HEK293T (cell line): ENCODE measurements at places on chromosomes 7 and 10.

DNA sequence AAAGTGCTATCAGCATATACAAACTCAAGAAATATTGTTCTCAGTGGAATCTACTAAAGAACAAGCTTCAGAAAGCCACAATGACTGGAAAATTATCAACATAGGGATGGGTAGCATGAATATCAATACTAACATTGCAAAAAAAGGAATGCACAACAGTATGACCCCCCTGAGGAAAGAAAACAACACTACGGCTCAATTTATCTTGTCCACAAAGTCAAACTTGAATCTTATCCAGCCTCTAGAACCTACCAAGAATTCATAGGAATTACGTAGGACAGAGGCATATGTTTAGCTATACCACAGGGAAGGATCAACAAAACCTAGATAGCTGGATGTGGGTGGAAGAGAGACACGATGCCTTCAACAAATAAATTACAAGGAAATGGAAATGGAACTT is 54.6 kb downstream of the AGMO start:
- DNase-seq: no peak

DNA sequence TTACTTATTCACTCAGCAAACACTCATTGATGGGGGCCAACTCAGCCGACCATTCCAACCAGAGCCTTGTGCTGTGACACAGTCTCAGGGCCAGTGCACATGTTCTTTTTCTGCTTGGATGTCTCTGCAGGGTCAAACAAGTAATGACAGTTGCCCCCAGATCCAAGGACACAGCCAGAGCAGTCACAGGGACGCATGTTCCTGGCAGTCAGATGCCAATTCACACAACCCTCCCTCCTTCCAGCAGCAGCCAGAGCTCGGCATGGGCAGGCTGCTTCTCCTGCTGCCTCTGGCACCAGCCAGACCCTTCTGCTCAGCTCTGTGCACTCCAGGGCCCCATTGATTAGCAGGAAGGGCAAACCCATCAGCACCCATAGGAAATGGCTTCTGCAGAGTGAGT is 20.3 kb downstream of the DRGX start:
- DNase-seq: no peak

DNA sequence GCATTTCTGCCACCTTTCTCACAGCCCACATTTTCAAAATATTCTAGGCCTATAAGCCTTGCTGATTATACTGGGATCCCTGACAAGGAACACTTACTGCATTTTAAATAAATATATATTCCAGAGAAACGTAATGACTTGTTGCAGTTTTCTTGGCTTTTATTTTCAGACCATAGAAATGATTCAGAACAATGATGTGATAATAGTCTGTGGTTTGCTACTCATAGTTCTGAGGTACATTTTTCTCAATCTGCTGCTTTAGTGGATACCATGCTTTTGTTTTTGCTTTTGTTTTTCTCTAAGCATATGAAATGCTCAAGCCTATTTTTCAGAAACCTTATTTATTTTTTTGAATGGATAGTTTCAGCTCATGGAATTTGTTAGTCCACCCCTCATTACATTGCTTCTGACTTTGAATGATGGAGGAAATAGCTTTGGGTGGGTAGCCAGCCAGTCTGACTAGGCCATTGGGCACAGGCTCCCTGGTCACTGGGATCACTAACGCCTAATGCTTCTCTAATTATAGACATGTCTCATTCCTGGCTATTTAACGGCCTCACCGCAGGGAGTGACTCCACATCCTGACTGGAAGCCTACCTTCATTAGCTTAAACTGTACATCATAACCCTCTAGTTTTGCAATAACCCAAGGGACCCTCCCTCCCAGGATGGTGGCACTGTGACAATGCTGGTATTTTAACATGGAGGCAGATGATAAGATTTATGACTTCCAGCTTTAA is 66.1 kb downstream of the MBL2 start:
- no peak for DNase-seq

DNA sequence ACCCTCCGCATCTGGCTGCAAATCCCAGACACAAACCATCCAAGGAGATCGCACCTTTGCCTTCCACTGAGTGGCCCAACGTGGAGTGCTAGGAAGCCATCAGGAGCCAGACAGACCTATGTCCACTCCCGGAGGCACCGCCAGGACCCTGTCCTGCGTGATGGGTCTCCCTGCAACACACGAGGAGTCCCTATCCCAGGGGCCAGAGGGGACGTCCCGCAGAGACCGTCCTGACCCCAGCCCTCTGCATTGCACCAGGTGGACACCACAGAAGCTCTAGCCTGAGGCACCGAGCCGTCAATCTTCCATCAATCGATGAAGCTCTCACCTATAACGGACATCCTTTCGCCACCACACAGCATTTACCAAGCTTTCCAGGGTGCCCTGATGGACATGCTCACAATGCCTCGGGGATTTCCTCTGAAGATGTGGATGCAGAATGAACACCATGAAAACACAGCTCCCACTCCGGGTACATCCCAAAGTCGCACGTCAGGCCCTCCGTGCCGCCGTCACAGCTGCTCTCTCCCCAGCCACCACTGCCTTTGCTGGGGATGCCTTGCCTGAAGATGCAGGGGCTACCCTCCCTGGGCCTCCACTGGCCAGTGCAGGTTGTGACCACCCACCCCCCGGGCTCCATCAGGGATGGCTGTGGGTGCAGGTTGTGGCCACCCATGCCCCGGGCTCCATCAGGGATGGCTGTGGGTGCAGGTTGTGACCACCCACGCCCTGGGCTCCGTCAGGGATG is 54.1 kb downstream of the PTPRN2 start:
- no peak for DNase-seq

- no peak for DNase-seq
Observed at GRCh38 chr7:87263537-87263936, 44.0 kb upstream of the TMEM243 start.

DNA sequence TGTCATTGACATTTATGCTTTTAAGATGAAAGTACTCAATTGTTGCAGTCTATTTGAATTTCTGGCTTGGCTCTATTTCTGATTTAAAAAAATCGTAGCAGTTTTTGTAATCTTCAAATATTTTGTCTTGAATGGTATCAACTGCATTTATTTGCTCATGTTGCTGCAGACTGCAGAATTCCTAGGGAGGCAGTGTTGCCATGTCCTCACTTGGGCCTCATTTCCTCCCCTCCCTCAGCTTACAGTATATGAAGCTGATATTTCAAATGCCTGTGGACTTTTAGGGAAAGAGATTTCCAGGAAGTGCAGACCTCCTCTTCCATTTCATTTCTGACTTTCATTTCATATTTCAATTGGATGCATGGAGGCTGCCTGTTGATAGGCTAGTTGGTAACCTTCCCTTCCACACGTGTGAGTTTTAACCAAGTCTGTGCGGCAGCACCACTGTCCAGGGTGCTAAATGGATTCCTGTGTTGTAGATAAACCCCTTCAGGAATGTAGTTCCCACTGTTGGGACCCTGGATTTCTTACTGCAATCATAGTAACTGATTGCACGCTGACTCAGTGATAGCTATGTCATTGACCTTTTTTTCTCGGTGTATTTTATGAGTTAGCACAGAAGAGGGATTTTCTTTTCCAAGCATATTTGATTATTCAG is 17.5 kb downstream of the VPS50 start:
- DNase-seq: no peak

- no peak for DNase-seq
Observed at GRCh38 chr10:129056734-129057689, 410.0 kb upstream of the MGMT start.

DNA sequence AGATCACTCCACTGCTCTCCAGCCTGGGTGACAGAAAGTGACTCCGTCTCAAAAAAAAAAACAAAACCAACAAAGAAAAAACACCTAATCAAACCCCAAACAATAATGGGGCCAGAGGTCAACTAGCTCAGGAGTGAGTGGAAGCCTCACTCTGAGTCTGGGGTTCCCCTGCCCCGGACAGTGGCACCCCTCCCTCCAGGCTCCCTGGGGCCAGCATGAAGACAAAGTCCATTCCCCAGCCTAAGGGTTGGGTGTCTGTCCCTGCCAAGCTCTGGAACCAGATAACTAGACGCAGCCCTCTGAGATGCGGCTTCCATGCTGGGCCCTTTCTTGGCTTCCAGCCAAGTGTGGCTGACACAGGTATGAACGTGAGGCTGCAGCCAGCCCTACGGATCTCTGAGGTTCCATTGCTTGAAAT is 1.7 kb upstream of the FUOM start:
- no peak for DNase-seq

DNA sequence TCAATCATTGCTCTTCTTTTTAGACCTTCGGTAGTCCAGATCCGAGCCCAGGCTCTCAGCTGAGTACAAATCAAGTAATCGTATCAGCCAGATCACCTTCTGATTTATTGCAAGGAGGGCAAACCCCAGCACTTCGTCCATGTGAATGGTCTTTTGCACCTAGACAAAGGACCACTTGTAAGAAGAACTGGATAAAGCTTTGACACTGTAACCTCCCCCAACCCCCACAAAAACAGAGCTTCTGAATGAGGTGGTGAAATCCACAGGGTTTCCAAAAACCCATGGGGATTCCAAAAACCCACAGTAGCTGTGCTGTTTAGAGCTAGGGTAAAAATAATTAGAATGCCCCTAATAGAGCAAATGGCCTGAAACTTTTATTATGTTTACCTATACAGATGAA is 148.8 kb upstream of the ODAD2 start:
- DNase-seq: no peak
